Activated naive CD8-positive, alpha-beta T cell treated with anti-CD3 and anti-CD28 coated beads, Interleukin-2, amount 50 U/mL, for 16 hours (primary cell): ENCODE measurements at places on chromosomes 1 and 21.

GRCh38 chr21:34933609-34934335, 115.3 kb downstream of the RUNX1 start:
- DNase-seq: no peak

DNA sequence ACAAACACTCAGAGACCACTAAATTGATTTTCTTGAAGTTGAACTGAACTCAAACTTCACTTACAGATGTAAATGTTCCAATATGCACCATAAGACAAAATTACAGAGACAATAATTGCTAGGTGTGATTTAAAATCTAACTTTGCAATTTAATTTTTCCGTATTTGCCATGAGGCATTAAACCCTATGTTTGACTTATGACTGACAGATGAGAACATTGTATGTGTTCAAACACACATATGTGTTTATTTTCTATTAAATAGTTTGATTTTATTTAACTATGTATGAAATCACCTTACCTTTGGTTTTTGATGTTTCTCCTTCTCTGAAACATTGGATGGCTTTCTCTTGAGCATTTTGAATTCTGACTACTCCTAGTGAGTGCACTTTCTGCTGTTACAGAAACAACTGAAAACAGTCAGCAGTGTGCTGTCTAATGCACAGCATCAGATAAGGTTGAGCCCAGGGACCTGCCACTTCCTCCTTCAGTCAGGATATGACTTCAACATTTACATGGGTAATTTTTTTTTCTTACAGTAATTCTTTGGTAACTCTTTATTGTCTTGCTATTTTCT, at the start of gene SAMSN1:
Gene SAMSN1, minus strand, starts transcription at position 410 of the 575 bp plus-strand sequence. Its CDS starts 54 bp downstream, at position 356.
- no peak for DNase-seq

DNA sequence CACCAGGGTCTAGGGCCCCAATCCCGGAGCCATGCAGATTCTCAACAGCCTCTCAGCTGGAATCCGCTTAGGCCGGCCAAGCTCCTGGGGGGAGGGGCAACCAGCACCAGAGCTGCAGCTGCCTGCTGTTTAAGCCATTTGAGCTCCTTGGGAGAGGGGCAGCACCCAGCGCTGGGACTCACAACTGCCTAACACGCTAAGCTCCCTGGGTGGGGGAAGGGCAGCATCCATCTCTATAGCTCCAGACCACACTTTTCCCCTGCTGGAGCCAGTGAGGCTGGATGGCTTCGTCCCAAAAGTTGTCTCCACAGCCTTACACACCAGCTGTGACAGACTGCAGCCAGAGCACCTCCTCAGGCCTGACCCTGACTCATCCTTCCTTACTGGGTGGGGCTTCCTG, 6.9 kb upstream of the PTGFR start:
- no peak for DNase-seq

- DNase-seq: no peak
Measured at GRCh38 chr1:21292503-21292983, 2.3 kb upstream of the ECE1 start.

DNA sequence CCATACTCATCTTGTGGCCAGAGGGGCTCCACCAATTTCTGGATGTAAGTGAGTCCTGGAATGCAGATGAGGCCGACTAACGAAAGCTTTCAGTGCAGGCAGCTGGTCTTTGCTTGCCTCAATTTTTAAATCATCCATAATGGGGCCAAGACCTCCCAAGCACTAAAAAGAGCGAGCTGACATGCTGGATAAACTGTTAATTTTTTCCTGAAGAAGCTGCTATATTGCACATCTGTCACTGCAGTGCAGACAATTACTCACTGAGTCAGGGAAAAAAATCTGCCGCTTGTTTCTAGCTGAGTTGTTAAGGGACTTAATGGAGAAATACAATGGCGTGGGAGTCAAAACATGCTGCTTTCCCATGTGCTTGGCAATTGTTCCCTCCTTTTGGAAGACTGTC, 205.5 kb downstream of the GPATCH2 start:
- DNase-seq: no peak

DNA sequence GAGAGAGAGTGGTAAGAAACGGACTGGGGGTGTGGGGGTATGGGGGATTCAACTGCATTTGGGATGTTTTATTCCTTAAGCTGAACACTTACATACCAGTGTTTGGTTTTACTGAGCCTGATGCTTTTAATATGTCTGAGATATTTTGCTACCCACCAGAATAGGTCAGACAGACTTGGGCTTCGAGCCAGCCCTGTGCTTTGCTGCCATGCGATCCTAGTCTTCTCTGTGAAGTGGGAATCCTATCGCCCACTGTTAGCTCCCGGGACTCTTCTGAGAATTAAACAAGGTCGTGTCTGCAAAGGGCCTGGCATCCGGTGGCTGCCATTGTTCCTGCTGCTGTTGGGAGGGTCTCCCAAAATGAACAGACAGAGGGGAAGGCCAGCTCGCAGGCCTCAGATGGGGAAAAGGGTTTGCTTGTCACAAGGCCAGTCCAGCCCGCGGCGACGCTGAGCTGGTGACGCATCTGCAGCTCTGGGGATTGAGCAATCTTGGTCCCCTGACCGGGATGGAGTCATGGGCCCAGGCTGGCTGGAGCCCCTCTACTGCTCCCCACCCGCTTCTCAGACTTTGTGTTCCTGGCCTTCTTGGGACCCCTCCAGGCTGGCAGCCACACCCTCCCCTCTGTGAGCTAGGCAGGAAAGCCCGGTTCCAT, 26.9 kb upstream of the ECE1 start:
- no peak for DNase-seq

DNA sequence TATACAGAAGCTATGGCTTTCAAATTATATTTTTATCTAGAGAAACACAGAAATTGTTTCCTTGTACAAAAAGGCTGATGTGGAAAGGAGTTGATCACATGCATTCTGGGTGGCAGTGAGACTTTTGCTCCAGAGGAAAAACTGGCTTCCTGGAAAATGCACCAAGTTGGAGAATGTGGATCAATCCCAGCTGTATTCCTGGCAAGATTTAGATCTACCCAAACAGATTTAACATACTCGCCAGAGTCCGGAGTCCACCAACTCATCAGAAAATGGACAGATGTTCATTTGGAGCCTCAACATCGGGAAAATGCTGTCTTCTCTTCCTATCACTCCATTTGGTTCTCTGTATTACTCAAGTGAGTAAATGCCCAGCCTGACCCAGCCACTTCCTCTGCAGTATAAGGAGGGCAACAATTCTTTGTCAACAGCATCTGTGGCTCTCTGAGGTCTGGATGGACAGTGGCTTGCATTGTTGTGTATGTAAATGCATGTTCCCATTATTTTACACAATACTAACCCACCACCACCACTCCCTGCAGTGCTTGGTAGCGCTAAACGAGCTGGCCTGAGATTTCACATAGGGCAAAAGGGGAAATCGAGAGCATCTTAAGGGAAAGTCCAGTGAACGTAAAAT, 226.2 kb upstream of the IRF2BP2 start:
- no peak for DNase-seq

GRCh38 chr1:38005195-38006007, at the start of gene FHL3:
TSS of gene FHL3 (minus strand) at chr1:38005514. CDS start at chr1:37999412, 6,102 bp downstream.
- DNase-seq: no peak

DNA sequence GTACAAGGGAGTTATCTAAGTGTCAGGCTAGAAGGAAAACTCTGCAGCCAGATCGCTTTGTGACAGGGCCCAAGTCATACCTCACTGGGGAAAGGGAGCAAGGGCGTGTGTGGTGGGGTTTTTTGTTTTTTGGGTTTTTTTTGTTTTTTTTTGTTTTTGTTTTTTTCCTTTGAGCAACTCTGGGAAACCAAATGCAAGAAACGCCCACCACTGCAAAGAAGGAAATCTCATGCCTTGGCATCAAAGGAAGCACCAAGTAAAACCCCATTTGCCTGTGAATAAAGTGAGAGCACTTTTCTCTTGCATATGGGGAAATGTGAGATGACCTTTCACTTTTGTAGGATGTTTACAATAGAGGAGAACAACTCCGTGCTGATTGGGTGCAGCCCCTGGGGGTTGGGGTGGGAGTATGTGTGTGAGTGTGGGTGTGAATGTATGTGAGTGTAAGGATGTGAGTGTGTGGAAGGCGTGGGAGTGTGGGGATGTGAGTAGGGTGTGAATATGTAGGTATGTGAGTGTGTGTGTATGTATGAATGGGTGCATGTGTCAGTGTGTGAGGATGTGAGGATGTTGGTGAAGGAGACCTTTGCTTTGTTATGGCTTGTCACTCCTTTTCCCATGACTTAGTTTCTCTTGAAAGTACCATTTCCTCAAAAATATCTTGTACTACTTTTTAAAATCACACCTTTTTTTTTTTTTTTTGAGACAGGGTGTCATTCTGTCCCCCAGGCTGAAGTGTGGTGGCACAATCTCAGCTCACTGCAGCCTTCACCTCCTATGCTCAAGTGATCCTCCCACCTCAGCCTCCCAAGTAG, 34.6 kb downstream of the IL12RB2 start:
- no peak for DNase-seq

- no peak for DNase-seq
Measured at GRCh38 chr1:176445402-176445801, 17.6 kb upstream of the PAPPA2 start.

DNA sequence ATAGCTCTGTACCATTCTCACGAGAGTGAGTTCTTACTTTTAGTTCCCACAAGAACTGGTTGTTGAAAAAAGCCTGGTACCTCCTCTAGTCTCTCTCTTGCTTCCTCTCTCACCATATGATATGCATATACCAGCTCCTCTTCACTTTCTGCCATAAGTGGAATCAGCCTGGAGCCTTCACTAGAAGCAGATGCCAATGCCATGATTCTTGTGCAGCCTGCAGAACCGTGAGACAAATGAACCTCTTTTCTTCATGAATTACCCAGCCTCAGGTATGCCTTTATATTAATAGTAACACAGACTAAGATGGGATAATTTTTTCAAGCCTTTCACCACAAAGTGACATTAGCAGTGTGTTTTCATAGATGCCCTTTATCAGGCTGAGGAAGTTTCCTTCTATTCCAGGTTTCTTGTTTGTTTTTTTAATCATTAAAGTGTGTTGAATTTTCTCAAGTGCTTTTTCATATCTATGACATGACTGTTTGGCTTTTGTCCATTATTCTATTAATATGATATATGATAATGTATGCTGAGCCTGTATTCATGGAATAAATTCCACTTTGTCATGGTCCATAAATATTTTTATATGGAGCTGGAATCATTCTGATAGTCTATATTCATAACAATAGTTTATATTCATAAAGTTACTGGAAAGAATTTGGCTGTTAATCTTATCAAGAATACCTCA, 40.7 kb upstream of the C1orf185 start:
- DNase-seq: no peak

DNA sequence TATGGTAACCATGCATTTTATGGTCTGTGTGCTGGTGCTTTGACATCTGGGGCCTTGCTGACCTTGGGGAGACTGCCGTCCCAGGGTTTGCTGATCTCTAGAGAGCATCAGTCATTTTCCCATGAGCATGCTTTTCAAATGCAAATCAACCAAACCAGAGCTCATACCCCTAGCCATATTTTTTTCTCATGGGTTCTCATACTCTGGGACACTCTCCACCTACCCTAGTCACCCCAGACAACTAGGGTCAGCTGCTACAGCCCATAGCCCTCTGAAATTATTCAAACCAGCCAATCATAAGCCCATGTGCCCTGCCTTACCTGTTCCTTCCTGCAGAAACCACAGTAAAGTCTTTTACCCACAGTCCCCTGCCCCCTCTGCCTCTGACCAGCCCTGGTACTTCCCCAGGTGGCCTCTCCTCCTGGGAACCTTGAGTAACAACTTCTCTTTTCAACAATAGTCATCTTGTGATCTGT, 132.0 kb downstream of the MAP3K21 start:
- no peak for DNase-seq

- DNase-seq: no peak
Measured at GRCh38 chr21:41630249-41630648, 122.3 kb upstream of the TMPRSS2 start.

DNA sequence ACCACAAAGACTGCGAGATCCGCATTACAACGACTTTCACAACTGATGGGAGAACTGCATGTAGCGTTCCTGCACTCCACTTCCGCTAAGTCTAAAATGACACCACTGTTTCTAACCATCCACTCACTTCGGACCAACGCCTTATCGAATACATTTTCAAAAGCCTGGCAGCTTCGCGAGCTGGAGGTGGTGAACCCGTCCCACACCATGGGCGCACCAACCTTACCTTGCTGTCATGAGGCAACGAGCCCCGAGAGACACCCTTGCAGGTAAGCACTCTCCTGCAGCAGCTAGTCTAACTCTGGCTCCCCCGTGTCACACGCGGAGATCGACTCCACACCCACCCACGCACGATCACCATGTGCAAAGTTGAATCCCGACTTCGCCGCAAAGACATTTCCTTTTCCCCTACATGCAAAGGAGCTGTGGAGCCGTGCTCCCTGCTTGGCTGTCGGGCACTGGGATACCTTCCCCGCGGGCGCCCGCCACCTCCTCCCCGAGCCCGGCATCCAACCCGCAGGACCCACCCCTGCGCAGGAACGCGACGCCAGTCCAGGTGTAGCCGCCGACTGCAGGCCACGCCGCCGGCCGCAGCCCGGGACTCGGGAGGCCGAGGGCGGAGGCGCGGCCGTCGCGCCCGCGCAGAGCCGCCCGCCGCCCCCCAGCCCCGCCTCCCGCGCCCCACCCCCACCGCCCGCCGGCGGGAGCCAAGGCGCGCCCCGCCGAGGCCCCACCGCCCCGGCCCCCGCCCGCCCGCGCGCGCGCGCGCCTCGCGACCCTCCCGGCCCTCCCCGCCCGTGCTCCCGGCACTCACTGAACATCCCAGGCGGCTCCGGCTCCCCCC, 629 bp downstream of the TAF5L start:
- DNase-seq: peak; percentile 21

DNA sequence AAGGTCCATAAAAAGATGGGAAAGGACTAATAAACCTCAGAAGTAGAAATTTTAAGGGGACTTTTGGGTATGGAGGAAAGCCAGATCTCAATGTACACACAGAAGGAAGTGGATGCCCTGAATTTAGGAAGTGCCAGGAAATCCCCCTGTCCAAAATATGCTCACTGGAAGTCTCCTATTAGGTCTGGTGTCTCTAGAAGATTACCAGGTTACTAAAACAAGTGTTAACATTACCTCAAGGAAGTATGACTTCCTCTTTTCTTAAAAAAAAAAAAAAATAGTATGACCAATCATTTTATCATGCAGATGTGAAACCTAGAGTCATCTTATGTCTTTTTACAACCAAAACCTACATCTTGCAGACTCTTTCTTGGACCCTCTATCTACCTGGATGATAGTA, 30.7 kb downstream of the CD58 start:
- DNase-seq: no peak
